ENCODE measurements at places on chromosomes 1 and 21.

DNA sequence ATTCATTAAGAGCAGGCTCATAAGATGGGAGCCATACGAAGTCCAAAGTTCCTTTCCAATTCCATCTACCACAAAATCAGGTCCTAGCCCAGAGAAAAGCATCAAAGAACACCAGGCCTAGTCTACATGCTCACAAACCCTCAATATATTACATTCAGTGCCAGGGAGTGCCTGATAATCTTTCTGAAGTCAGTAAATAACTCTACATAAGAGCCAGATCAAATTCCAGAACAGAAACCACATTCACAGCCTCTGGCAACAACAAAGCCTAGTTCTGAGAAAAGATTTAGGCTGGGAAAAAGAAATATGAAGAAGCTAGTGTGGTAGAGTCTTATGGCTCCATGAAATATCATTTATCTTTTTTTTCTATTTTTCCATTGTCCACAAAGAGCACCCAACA lies 40.5 kb upstream of the RBBP5 start:
- DNase-seq, result no peak

GRCh38 chr1:9347095-9347850 lies 54.6 kb downstream of the SPSB1 start:
- no peak for DNase-seq

DNA sequence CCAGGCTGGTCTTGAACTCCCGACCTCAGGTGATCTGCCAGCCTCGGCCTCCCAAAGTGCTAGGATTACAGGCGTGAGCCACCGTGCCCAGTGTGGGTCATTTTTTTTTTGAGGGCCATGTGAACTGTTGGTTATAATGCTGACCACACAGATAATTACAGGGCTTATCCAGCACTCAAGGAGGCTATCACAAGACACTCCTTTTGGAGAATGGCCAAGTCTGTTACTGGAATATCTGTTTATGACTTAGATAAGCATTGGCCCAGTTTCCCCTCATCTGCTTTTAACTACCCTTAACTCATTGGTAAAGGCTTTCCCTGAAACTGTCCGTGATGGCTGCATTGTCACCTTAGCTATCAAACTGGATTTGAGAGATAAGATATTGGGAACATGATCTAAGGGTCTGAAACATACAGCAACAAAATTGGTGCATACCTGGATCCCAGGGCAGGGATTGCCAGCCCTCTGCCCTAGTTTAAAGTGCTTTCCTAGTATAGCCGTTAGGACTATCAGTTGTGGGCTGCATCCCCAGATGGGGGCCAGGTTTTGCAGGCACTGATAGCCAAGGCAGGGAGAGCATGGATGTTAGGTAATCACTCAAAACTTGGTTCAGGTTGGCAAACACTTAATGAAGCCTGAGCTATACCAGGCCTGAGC lies 15.6 kb downstream of the SZT2 start:
- no peak for DNase-seq

DNA sequence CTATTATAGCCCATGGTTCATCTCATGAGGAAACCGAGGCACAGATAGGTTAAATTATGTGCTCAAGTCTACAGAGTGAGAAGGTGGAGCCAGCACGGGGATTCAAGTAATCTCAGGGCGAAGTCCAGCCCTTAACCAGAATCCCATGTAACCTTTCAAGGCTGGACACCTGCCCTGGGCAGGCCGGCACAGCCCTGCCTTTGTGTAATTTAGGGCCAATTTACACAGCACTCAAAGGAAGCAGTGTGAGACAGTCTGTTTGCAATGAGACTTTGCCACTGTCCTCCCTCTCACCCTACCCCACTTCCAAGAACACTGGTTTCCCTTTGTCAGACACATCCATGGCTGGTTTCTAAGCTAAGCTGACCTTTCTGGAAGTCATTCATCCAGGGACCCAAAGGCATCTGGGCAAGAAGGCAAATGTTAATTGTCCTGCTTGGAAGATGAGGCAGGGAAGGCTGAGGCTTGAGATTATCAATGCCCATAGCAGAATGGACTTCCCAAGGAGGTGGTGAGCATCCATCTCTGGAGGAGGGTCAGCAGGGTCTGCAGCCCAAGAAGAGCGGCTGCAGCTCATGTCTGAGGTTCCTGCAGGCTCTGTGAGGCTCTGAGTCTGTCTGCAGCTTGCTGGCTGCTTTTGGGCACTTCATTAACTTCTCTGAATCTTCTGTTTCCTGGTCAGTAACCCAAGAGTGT lies 159.2 kb downstream of the TRABD2B start:
- no peak for DNase-seq

- DNase-seq, result no peak
Observed at GRCh38 chr1:170741678-170742077, 77.7 kb downstream of the PRRX1 start.

DNA sequence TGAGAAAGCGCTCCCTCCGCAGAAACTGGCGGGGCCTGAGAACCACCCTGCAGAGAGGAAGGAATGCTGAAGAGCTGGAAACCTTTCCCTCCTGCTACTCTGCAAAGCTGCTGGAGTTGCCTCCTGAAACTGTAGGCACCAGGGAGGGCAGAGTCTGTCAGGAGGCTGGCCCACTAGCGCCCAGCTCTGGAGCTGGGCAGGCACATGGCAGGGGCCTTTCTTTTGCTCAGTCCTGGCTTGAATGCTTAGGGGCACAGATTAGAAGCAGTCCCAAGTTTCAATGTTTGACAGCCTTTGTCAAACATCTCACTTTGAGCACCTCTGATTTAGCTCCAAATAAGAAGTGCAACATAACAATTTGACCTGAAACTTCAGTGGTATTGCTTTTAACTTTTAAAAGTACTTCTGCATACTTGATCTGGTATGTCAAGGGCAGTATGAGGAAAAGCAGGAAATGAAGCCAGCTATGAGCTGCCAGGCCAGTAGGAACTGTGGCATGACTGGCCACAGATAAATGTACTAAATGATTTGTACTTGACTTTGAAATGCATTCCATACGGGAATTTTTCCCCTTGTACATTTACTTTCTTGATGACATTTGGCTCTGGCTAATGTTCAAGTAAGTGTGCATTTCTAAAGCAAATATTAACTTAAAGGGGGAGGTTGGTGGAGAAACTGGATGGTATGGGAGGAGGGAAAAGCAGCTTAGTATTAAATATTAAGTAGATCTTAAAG lies 7.2 kb downstream of the C1orf116 start:
- DNase-seq, result no peak

DNA sequence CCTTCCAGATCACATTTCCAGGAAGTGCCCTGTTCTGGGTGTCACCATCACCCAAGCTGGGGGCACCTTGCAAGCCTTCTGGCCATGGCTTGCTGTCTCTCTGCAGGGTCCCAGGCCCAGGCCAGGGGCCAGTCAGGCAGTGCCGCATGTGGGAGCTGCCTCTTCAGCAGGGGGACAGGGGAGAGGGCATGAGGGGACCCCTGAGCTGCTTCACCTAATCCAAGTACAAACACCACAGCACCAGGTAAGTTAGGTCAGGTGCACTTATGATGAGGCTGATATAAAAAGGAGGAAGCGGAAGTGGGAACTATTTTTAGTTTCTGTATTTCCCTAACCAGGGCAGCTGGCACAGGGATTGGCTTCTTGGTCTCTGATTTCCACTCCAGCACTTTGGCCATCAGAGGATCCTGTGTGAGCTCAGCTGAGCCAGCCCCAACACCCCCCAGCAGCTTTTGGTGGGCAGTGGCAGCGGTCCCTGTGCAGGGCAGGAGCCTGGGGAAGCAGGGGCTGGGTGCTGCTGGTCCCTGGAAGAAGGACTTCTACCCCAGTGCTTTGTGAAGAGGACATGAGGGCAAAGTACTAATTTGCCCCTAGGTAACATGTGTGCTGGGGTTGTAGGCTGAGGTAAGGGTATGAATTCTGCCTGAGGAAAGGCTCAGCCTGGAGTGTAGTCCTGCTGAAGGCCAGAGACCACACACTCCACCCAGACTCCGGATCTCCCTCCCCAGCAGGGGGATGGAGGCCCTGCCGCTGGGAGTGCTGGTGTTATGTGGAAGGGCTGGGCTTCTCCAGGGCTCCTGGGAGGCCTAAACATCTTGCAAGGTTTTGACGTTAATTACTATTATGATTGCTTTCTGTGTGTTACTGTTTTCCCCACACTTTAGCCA lies 3.3 kb upstream of the PCBP3 start:
- DNase-seq, result no peak

DNA sequence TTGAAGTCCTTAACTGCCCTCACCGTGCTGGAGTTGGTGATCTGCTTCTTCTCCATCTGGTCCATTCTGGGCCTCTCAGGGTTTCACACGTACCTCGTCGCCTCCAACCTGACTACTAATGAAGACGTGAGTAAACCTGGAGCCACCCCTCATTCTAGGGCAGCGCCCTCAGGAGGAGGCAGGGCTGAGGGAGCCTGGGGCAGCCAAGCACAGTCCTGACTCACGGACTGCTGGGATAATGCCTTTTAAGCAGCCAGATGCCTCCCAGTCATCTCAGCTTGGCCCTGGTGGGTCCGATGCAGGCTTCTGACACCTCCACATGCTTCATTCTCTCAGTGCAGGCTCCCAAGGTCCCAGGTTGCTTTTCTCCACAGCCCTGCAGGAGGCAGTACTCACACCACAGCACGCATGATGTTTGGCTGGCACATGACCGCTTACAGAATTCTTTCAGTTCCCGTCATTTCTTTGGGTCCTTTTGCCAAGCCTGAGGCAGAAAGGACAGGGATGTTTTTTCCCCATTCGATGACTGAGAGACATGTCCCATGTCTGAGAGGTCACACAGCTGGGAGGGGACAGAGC lies 11.8 kb upstream of the SFN start:
- no peak for DNase-seq
